ENCODE measurements at places on chromosomes 3 and 15.

GRCh38 chr3:75012791-75013331 is 398.4 kb upstream of the CNTN3 start:
- DNase-seq = no peak

DNA sequence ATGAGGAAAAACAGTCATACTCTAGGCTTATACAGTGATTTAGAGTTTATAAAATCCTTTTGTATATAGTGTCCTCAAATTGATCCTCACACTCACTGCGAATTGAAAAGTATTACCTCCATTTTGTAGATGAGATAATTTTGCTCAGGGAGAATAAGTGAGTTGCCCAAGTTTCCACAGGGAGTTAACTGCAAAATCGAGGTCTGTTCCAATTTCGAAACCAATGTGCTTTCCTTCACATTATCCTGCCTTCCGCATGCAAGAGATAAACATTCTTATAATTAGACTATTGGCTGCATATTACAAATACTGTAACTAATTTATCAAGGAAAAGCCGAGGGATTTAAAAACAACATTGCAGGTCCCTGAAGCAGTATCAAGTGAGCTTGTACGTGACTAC is 667.0 kb downstream of the SQOR start:
- DNase-seq = no peak

DNA sequence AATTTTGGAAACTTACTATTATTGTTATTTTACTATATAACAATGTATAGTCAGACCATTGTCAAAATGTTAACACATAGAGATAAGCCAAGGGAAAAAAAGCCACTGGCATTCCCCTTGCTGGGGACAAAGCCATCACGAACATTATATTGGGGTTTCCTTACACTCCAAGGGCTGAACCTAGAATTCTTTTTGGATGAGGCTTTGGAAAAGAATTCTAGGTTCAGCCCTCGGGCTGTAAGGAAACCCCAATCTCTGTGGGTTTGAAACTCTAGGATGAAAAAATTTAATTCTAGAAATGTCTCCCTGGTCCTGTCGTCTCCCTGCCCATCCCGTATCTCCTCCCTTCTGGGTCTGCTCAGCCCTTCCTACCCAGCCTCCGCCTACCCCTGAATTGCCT is 67.0 kb upstream of the SMAD6 start:
- DNase-seq = no peak

GRCh38 chr15:58077427-58077826 is 11.9 kb upstream of the ALDH1A2 start:
- no peak for DNase-seq

DNA sequence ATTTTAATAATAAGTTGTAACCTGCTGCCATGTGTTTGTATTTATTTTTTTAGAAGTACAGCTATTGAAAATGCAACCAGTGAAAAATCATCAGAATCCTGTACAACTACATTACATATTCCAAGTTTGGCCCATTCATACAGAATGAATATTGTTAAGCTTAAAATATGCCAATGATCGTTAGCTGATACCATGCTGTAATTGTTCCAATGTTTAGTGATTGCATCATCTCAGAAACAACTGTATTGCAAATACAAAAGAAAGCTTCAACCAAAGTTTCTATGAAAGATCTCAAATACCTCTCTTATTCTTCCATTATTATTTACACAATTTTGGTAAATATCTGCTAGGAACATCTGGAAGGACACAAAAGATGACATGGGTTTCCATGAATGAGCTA is 51.6 kb upstream of the ALCAM start:
- no peak for DNase-seq

DNA sequence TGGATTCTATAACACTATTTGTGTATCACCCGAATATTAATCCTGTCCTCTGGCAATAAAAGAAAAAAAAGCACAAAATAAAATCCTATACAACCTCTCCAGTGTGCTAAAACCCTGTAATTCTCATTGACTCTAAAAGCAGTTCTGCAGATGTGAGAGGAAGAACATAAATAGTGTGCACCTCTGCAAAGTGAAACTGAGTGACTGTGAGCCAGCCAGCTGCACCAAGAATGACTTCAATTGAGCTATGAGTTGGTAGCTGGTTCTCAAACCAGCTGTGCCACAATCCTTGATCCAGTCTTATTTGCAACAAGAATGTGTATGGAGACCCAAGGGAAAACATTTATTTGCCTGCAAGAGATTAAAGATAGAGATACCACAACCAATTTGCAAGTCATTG is 31.2 kb upstream of the COL8A1 start:
- DNase-seq = no peak

DNA sequence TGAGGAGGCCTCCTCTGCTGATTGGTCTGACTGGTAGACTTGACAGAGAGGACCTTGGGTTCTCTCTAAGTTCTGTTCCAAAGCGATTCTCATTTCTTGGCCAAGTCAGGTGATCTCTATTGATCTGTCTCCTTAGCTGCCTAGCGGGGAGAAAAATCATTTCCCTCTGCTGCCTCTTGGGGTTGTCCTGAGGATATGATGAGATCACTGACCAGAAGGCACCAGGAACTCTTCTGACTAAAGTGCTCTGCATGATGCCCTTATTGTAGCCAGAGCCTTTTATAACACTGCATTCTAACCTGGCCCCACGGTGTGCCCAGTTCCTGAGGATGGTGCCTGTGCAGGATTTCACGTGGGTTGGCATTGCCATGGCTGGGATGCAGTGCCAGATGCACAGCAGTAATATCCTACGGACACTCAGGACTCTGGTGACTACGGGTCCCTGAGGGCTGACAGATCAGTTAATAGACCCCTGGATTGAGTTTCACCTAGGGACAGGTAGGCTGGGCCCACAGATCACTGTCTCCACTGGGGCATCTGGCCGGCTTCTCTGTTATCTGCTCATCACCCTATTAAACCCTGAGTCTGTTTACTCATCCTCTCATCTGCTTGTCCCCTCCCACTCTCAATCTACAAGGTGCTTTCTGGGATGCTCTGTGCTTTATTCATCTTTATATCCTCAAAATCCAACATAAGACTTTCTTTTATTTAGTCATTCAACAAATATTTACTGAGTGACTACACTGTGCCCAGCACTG is 3.9 kb upstream of the HEG1 start:
- no peak for DNase-seq

DNA sequence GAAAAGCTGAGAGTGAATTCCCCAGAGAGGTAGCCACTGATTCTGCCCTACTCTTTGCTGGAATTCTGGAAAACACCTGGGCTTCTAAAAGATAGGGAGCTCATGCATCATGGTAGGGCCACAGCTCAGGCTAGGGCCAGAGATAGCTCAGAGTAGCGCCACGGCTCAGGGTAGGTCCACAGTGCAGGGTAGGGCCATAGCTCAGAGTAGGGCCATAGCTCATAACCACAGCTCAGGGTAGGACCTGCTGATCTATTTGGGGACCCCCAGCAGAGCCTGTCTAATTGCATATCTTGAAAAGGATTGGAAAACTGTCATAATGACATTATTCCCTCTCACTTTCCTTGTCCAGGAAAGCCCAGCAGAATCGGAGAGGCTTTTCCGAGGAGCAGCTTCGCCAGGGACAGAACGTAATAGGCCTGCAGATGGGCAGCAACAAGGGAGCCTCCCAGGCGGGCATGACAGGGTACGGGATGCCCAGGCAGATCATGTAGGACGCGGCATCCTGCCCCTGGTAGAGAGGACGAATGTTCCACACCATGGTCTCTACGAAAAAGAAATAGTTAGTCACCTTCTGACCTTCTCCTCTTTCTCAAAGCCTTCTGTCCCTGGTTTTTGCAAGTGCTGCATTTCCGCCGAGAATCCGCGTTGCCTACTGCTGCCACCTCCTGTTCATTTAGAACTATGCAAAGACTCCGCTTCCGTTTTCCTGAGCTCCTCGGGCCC is 14.5 kb downstream of the TAGLN3 start:
- DNase-seq = no peak

- no peak for DNase-seq
These were observed 1.1 kb upstream of the GK5 start for GRCh38 chr3:142226474-142226873.

GRCh38 chr3:43597961-43598360 is 23.9 kb downstream of the ANO10 start:
- DNase-seq = no peak

DNA sequence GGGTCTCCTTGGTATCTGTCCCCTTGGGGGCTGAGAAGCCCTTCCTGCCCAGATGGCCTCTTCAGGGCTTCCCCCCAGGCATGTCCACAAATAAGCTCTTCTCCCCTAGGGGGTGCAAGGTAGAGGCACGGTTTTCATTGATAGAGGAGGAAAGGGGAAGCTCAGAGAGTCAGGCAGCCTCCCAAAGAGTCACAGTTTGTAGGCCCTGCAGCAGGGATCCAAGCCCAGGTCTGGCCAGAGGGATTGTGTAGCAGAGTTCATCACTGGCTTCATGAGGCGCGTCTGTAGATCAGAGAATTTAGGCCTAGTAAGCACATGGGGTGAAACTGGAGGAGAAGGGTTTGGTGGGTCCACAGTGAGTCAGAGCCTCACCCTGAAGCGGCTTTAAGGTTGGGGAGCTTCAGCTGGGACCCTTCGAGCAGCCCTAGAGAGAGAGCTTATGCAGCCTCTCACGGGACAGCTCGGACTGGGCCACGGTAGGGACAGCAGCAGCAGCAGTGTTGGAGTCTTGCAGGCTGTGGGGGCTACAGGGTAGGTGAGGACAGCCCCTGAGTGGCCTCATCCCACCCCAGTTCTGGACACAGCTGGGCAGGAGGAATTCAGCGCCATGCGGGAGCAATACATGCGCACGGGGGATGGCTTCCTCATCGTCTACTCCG is 37.5 kb upstream of the ESYT3 start:
- DNase-seq = no peak

GRCh38 chr15:53980021-53980420 is 1.8 kb downstream of the UNC13C start:
- DNase-seq = no peak

DNA sequence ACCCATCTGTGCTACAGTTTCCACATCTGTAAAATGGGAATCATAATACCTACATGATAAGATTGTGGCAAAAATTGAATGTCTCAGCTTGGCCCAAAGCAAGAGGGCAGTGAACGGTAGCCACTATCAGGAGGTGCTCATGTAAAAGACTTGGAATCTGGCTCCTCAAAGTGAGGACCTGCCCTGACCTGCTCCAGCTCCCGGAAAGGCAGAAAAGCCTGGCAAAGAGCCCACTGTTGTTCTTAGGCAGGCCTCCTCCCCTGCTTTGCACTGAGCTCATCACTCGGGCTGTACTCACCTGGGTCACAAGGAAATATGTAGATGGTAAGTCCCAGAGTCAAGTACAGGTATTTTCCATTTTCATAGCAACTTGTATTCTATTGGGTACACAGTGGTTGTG is 250.7 kb upstream of the TBL1XR1 start:
- DNase-seq = no peak

GRCh38 chr3:47405820-47406761 is 25.3 kb downstream of the PTPN23 start:
- no peak for DNase-seq
